GM13977 (cell line): ENCODE measurements at places on chromosomes 7 and 10.

DNA sequence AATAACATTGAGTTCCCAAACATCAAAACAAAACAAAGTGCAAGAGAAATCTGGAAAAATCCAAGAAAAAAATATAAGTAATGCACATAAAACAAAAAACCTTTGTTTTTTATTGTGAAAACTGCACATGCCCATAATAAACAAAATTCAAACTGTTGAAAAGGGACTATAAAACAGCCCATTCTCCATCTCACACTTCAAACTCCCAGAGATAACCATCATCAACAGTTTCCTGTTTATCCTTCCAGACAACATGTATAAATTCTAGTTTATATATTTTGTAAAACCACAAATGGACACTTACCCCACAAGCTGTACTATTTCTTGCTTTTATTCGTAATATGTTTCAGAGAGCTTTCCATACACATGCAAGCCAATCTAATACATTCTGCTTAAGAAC, 79.3 kb downstream of the DPY19L1 start:
- no peak for DNase-seq

GRCh38 chr7:110633313-110633712, 457.6 kb upstream of the LRRN3 start:
- no peak for DNase-seq

- no peak for DNase-seq
Observed at GRCh38 chr10:130453721-130454542, 317.7 kb downstream of the GLRX3 start.

- DNase-seq: no peak
Observed at GRCh38 chr10:71564194-71564820, 155.3 kb downstream of the C10orf105 start.

- no peak for DNase-seq
Observed at GRCh38 chr10:112390125-112390703, 16.3 kb downstream of the ACSL5 start.

DNA sequence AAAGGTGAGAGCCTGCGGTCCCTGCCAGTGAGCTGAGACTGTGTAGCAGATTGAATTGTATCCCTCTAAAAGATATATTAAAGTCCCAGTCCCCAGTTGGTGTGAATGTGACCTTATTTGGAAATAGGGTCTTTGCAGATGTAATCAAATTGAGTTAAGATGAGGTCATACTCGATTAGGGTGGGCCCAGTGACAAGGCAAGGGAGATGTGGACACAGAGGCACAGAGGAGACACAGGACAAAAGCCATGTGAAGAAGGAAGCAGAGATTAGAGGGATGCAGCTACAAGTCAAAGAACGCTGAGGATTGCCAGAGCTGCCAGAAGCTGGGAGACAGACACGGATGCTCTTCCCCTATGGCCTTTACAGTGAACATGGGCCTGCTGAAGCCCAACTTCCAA, 104.3 kb downstream of the CLEC2L start:
- no peak for DNase-seq

- peak; percentile 57 for DNase-seq
Observed at GRCh38 chr7:90816511-90817142, 220.5 kb downstream of the CDK14 start.

DNA sequence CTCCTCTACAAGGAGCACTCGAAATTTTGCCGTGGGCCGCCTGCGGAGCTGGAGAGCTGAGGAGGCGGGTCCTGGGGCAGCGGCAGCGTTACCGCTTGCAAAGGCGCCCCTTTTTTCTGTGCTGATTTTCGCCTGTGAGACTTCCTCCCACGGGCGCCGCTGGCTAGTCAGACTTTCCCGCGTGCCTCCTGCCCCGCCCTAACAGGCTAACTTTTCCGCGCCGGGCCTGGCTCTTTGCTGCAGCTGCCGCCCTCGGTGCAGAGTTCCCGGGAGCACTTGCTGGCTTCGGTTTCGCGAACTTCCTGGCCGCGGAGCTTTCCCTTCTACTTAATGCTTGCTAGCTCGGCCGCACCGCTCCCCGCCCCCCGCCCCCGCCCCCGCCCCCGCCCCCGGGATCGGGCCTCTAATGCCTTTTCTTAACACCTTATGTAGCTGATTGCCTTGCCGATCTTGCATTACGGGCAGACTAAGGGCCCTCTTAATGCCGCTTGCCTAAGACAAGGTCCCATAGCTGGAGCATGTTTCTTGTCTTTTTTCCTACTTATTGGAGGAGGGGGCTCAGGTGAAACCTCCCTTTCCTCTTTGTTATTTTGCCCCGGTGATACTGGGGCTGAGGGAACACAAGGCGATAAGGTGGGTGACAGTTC, 37.9 kb upstream of the RASGEF1A start:
- peak; percentile 48 for DNase-seq

- no peak for DNase-seq
Observed at GRCh38 chr7:92953657-92954056, 117.3 kb upstream of the CDK6 start.

DNA sequence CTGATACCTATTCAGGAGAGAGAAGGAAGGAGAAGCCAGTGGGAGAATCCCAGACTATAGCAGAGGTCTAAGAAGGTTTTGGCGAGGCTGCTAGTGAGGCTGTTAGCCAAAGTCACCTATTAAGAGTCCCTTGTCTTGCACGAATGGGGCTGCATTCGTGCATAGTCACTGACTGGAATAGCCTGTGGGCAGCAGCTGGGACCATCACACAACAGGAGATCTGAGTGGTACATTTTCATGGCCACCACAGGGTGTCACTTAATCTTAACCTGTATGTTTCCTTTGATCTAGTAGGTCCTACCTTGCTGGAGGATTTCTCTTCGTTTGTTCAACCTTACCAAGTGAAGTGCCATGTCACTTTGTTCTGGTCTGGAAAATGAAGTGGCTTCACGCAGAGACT, 319.9 kb downstream of the BMPER start:
- DNase-seq: no peak

- DNase-seq: peak; percentile 80
Observed at GRCh38 chr7:116671681-116672595, at the start of gene MET. TSS of gene MET (plus strand) at chr7:116672196. CDS start at chr7:116699085, 26,889 bp downstream.
